COR-L47 (cell line): ENCODE measurements at places on chromosomes 7 and 10.

DNA sequence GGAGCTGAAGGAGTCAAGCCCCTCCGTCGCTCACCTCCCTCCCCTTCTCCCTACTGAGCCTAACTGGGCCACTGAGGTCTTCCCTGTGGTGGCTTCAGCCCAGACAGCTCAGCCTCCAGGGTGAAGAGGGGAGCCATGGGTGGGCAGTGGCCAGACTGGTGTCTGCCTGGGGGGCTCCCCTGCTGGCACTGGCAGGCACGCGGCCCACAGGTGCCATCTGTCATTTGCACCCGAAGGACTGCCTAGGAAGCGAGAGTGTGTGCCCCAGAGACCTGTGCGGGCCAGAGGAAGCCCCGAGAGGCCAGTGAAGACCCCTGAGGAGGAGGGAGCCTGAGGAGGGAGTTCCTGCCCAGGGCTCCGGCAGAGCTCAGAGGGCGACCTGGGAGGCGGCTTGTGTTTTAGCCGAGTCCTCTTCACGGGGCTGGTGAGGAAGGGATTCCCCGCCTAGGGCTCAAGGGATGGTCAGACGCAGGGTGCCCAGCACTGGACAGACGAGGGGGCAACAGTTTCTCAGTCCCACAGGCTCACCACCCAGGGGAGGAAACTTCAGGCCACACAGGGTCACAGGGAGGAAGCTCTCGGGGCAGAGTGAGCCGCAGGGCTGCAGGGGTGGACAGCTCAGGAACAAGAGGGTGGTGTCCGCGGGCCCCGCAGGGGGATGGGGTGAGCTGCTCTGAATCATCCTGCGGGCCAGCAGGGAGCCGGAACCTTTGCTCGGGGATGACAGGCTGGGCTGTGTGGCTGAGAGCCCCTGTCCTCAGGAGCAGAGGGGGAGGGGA is 76.2 kb upstream of the PPP2R2D start:
- DNase-seq: no peak

DNA sequence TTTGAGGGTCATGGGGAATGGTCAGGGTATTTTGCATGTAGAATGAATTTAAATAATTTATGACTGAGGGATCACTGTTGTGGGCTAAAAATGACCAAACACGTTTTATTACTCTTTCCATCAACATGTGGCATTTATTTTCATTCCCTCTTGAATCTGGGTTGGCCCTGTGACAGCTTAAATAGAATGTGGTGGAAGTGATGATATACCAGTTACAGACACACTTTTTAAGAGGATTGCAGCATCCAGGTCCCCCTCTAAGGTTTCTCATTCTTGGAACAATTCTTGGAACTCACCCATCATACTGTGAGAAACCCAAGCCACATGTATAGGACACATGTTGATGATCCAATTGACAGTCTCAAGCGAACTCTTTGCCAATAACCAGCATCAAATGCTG is 272.4 kb downstream of the ETV1 start:
- DNase-seq: no peak

DNA sequence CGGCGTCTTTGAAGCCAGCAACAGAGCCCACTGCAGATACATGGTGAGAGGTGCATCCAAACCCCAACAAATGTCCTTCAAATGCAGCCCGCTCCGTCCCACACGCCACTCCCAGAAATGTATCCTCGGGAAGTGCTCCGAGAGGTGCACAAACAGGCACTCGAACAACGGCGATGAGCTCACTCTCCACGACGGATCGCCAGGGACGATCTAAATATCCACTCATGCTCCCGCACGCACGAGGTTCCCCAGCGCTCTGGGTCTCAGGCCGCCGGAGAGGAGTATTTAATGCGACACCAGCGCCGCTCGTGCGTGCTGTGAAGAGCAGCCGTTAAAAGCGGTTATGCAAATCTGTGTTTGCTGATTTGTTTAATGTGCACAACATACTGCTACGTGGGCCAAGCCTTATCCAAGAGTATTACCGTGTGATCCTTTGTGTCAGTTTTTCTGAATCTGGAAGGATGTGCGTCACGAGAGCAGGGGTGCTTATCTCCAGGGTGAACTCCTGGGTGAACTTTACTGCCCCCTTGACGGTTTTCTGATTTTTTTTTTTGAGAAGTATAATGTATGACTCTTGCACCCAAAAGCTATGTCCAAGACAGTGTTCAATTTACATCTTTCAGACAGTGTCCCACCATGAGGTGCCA is 48.5 kb upstream of the PPP2R2D start:
- DNase-seq: no peak

- no peak for DNase-seq
Observed at GRCh38 chr10:114748241-114748640, 73.3 kb upstream of the FHIP2A start.

DNA sequence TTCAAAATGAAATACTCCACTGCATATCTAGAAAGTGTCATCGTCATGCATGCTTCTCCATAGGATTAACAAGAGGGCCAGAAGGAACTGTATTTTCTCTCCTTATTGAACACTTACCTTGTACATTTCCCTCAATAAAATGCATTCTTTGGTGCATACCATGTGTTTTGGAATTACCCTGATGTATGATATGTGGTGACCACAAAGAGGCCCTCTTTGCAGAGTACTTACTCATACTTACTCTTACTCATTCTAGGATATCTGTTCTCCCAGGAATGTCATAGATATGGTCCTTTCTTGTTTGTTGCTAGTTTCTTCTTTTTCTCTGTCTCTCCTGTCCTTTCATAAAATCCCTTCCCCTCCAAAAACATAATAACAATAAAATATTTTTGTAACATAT is 1087.1 kb upstream of the POT1 start:
- DNase-seq: no peak

- no peak for DNase-seq
Observed at GRCh38 chr7:92631067-92631849, 41.1 kb upstream of the FAM133B start.
